ENCODE measurements at places on chromosomes 1 and 21. TPM values are rescaled to one million over a fixed set of nuclear protein-coding genes. Genes with fewer than 3 reads are reported as not detected.

C8B gene
- total RNA-seq: 1.9 TPM

TSSK3 gene
- 3.3 TPM for total RNA-seq

KRTAP19-3 gene
- not detected for total RNA-seq

TMPRSS2 gene
- total RNA-seq: 147 TPM

ZZZ3 gene
- total RNA-seq: 37.8 TPM

CD52 gene
- total RNA-seq: 21.1 TPM

DNA sequence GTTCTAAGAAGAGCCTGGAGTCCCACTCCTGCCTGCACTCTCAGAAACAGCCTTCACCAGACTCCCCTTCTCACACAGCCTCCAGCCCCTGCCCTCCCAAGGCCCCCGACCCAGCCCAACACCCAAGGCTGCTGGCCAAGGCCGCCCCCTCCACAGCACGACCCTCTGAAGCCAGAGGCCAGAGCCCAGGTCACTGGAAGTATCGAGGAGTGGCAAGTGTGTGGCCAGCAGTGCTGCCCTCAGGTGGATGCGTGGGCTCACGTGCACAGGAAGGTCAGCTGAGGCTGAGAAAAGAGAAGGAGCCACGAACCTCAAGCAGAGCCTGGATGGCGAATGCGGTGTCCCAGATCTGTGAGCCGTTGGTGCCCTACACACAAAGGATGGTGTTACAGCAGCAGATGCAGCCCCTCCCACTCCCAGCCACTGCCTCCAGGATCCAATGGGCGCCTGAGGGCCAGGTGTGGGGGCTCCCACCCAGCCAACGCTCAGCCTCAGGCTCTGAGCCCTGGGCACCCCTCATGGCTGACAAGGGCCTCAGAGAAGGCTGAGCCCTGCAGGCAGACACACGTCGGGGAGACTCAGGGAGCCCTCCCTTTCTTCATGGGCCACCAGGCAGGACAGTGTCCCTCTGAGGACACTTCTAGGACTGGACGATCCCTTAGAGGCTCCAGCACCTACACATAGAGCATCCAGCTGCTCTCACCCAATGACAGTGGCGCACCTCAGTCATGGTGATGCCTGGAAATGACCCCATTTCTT is 18.0 kb downstream of the LSS start:
- DNase-seq: no peak

- DNase-seq: peak; percentile 33
Measured at GRCh38 chr1:2554621-2555387, 1.4 kb upstream of the TNFRSF14 start.

- DNase-seq: no peak
Measured at GRCh38 chr1:15736892-15737261, 819 bp downstream of the SLC25A34 start.

DNA sequence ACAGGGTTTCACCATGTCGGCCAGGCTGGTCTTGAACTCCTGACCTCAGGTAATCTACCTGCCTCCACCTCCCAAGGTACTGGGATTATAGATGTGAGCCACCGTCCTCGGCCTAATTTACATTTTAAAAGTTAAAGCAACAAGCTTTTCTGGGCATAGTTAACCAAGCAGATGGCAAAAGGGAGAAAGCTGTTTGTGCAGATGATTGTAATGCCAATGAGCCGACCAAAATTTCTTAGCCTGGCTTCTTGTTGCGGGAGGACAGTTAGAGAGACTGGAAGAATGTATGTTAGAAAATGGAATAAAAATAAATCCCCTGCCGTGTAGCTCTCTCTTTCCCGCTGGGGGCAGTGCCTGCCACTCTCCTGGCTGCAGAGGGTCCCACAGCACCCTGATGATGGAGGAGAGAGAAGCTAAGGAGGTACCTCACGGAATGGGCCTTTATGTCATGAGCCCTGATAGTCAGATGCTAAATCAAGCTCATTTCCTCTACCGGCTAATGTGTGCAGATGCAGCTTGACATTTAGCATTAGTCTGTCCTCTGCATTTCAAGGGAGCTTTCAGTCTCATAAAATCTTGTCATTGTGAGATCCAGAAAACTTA is 87.2 kb downstream of the HHAT start:
- DNase-seq: no peak

- no peak for DNase-seq
Measured at GRCh38 chr1:184803180-184803492, 48.5 kb upstream of the EDEM3 start.

DNA sequence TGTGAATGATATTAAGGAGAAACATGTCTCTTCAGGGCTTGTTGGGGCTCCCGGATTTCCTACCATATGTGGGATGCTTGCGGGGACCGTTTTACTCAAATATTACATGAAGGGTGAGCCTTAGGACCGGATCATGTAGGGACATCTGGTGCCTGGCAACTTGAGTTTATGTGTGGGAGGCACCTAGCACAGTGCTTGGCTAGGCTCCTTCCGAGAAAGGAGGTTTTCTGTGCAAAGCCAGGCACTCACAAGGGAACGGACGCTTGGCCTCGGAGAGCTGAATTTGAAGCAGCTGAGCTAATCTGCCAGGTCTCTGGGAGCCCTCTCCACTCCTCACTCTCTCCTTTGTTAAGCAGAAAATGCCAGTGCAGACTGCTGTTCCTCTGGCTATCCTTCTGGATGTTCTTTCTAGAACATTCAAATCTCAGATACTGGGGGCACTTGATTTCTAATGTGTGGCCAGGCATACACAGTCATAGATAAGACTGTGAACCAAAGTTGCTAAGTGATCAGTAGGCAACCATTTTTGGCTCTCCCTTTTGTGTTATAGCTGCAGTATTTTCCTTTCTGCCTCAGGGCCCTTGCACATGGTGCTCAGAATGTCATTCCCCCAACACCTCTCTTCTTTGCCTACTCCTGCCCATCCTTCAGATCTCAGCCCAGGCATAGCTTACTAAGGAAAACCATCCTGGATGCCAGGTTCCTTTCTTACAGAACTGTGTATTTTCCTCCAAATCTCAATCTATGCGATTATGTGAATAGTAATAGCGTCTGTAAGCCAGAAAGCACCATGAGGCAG is 216.6 kb upstream of the CSF3R start:
- no peak for DNase-seq

DNA sequence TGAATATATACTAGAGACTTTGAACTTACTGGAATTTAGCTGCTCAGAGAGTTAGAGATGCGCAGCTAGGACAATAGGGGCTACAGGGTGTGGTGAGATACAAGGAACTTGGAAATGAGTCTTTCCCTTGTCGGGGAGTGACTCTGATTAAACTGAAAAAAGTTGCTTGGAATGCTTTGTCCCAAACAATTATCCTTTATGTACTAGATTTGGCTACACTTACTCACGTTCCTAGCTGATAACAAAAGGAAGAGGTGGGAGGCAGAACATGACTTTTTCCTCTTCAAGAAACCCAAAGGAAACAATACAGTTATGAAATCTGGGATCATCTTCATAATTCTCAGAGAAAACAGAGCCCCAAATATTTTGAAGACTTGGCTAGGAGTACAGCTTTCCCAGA is 6.9 kb upstream of the CGN start:
- DNase-seq: no peak

GRCh38 chr21:45297869-45298268 is 10.2 kb upstream of the POFUT2 start:
- no peak for DNase-seq

- DNase-seq: no peak
Measured at GRCh38 chr1:37822906-37823815, 15.2 kb upstream of the YRDC start.

DNA sequence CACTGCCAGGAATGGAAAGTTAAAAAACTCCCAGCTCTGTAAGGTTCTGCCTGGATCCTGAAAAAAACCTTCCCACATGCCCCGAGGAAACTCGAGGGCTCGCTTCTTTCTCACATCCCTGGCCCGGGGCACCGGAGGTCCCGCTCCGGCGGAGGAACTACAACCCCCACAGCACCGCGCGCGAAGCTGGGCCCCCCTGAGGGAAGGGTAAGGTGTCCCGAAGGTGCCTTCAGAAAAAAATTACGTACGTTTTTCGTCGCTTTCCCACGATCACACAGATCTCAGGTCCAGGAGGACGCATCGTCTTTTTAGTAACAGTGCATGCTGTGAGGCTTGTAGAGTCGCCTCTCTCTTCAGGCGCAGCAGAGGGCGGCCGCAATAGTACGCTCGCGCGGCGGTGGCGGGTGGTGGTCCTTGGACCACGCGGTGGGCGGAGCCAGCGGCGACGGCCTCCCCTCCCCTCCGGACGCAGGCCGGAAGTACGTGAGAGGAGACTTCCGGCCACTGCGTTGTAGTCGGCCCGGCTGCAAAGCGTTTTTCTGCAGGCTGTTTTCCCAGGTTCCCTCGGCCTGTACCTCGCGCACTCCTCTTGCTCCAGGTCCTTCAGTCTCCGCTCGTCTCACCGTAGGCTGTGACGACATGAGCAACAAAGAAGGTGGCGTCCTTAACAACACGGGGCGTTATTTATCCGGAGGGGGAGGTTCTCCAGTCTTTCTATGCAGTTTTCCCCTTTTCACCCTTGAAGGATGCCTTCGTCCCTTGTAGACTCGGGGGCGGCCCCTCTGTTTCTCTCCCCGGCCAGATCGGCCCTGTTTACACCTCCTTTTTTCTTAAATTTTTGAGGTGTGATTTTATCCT is at the start of gene TSNAX:
Gene TSNAX (plus strand): TSS at position 498 of the 858 bp plus-strand sequence. CDS start 142 bp downstream, at position 640.
- peak; percentile 91 for DNase-seq

DNA sequence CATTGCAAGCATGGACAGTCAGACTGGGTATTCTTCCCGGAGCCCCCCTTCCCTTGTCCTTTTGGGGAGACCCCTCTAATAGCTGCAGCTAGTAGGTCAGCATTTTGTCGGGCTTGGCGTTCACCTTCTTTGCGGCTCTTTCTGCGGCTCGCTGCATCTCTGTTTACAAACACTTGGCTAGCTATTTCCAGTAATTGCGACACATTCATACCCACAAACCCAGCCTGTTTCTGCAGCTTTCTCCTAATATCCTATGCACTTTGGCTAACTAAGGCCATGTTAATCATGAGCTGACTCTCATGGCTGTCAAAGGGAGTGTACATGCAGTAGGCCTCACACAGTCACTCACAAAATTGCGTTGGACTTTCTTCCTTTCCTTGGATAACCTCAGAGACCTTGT is 716.4 kb downstream of the AMY1C start:
- no peak for DNase-seq

GRCh38 chr1:71502006-71502405 is 421.2 kb upstream of the ZRANB2 start:
- no peak for DNase-seq

- DNase-seq: no peak
Measured at GRCh38 chr1:62271948-62272728, 47.1 kb downstream of the KANK4 start.

GRCh38 chr1:106517224-106517623 is 539.2 kb upstream of the PRMT6 start:
- DNase-seq: no peak
